ENCODE measurements at places on chromosomes 12 and 14. TPM values are rescaled to one million over a fixed set of nuclear protein-coding genes. Genes with fewer than 3 reads are reported as not detected.

TESPA1 gene
- total RNA-seq, result not detected

PTHLH gene
- 14.2 TPM for total RNA-seq

GUCY2C gene
- total RNA-seq, result 0.03 TPM

RFX4 gene
- total RNA-seq, result 0.07 TPM

PIWIL1 gene
- total RNA-seq, result not detected

TEDC1 gene
- 26.7 TPM for total RNA-seq

LAG3 gene
- 0.90 TPM for total RNA-seq

ATL1 gene
- total RNA-seq, result 5.9 TPM

RPS6KL1 gene
- 0.17 TPM for total RNA-seq

ACOT6 gene
- total RNA-seq, result not detected

DDN gene
- 0.69 TPM for total RNA-seq

RPGRIP1 gene
- 0.15 TPM for total RNA-seq

CMA1 gene
- total RNA-seq, result not detected

EIF5 gene
- 188 TPM for total RNA-seq

RPS6KA5 gene
- 6.6 TPM for total RNA-seq

IGF1 gene
- total RNA-seq, result not detected

NUDT14 gene
- total RNA-seq, result 42.9 TPM

SRP54 gene
- 66.8 TPM for total RNA-seq

ADAMTS20 gene
- not detected for total RNA-seq

NDRG2 gene
- total RNA-seq, result 3.0 TPM

IL26 gene
- total RNA-seq, result not detected

CPNE6 gene
- 0.14 TPM for total RNA-seq

EIF4B gene
- 281 TPM for total RNA-seq

FAM90A1 gene
- total RNA-seq, result 0.11 TPM

KRT5 gene
- total RNA-seq, result 1.5 TPM

KCNMB4 gene
- total RNA-seq, result 0.20 TPM

KRT4 gene
- total RNA-seq, result 2.1 TPM

ENDOU gene
- total RNA-seq, result not detected

RPL10L gene
- not detected for total RNA-seq

GARIN6 gene
- total RNA-seq, result not detected

EML5 gene
- 0.40 TPM for total RNA-seq

ACVRL1 gene
- 0.11 TPM for total RNA-seq

ART4 gene
- total RNA-seq, result not detected

RGS6 gene
- not detected for total RNA-seq

TCL1B gene
- not detected for total RNA-seq

ADGRD1 gene
- 0.56 TPM for total RNA-seq

GNB3 gene
- total RNA-seq, result 1.5 TPM

YARS2 gene
- total RNA-seq, result 30.4 TPM

TMPRSS12 gene
- total RNA-seq, result not detected

PMCH gene
- not detected for total RNA-seq

ARG2 gene
- 1.8 TPM for total RNA-seq

CORO1C gene
- 190 TPM for total RNA-seq

AKAP6 gene
- total RNA-seq, result 0.29 TPM

ATP5F1B gene
- 802 TPM for total RNA-seq

C12orf56 gene
- 0.21 TPM for total RNA-seq

EIF2S3B gene
- 0.66 TPM for total RNA-seq

RNASE1 gene
- total RNA-seq, result 0.45 TPM

ANKRD33 gene
- not detected for total RNA-seq

INTS13 gene
- total RNA-seq, result 27.7 TPM

KRT83 gene
- total RNA-seq, result 2.4 TPM

CHGA gene
- 3.0 TPM for total RNA-seq

HAL gene
- total RNA-seq, result 0.74 TPM

SMIM41 gene
- not detected for total RNA-seq

RERGL gene
- not detected for total RNA-seq

All from A549 treated with dexamethasone at 1 μM for 4 hours (cell line).